ENCODE measurements at places on chromosomes 7 and 10.

DNA sequence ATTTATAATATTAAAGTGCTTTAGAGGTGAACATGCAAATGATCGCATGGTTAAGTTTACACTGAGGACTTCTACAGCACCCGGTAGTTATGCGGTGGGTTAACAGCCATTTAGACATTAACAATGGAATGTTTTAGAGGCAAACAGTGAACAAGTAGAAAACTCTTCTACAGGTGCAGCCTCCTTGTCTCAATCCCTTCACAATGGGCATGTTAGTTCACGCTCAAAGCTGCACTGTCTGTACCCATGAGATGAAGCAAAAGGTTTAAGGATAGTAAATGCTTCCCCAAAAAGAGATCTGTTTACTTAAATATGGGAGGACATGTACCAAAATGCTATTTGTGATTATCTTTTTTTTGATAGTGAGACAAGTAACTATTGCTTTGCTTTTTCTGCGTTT, 25.1 kb downstream of the PUS7 start:
- DNase-seq, result no peak

- no peak for DNase-seq
These were observed 13.5 kb downstream of the HERPUD2 start for GRCh38 chr7:35681231-35682029.

GRCh38 chr7:36191292-36191920, 38.4 kb downstream of the EEPD1 start:
- no peak for DNase-seq

GRCh38 chr7:73742753-73743641, 4.4 kb upstream of the ABHD11 start:
- peak; percentile 97 for DNase-seq

- DNase-seq, result no peak
These were observed 4.0 kb downstream of the ITGA8 start for GRCh38 chr10:15715619-15716227.

Measured in NCI-H345 (cell line).